ENCODE measurements at places on chromosomes 5 and 9.

DNA sequence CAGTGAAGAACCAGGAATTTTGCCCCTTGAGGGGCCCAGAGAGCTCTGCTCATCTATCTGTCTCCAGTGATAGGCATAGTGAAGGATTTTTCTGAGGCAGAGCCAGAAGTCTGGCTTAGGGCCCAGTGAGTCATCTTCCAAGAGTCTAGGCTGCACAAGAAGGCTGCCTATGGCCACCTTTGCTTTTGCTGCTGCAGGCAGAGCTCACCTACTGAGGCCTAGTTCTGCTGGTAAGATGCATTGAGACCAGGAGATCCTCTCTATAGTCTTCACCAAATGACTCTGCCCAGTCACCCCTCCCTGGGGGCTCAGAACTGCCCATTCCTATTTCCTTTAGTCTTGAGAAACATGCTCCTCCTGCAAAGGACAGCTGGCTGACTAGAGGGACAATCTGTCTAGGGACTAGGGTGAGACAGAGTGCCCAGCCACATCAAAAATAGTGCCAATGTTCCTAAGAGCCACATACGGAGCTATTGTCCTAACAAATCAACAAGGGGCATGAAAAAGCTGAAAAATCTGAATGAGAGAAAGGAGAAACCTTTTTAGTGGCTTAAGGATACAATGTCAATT, 40.3 kb upstream of the CDKN2AIPNL start:
- no peak for DNase-seq

GRCh38 chr5:132480546-132480892, 10.1 kb downstream of the IRF1 start:
- DNase-seq, result no peak

GRCh38 chr9:127705577-127706379, 1.0 kb upstream of the CFAP157 start:
- no peak for DNase-seq

GRCh38 chr5:94784536-94785505, 166.4 kb downstream of the SLF1 start:
- no peak for DNase-seq

DNA sequence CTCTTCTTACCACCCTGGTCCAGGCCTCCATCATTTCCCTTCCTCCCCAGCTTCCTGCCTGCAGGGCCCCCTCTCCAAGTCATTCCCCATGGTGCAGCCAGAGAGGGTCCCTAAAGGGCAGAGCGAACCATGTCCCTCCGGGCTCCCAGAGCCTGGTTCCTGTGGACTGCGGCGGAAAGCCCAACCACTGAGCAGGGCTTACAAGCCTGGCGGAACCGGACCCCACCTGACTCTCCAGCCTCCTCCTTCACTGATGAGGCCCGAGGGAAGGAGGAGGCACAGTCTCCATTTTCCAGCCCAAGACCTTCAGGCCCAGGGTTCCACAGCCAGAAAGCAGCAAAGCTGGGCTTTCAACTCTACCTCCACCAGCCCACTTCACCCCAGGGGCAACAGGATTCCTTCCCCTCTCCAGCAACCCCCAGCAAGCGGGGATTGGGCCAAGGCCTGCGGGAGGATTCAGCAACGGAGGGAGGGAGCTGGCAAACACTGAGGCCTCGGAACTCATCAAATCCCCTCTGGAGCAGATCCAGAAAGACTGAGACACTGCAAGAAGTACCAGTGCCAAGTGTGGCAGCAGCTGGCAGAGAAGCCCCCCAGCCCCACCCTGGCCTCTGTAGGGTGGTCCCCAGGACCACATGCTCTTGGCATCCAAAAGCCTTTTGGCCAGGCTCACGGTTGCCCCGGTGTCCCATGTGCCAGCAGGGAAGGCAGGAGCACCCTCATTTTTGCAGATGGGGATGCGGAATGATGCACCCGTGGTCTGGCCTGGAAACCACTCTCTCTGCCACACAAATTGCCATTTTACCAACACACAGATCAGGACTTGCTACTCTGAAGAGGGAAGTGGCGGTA, 3.1 kb downstream of the FAM163B start:
- no peak for DNase-seq

DNA sequence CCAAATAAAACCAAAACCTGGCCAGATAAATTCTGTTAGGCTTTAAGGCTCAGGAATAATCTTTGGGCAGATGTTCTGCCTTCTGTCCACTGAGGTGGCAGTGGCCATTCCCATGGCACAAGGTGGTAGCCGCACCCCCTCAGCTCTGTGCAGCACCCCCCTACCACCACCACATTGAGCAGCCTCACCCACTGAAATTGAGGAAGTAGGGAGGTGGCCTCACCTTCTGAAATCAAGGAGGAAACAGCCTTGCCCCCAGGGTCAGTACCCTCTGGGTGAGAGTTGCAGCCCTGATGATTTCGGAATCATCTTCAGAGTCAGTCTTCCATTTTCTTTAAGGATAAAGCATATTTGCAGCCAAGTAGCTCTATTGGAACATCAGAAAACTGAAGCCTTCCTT, 204.8 kb upstream of the PIK3R1 start:
- DNase-seq, result no peak

DNA sequence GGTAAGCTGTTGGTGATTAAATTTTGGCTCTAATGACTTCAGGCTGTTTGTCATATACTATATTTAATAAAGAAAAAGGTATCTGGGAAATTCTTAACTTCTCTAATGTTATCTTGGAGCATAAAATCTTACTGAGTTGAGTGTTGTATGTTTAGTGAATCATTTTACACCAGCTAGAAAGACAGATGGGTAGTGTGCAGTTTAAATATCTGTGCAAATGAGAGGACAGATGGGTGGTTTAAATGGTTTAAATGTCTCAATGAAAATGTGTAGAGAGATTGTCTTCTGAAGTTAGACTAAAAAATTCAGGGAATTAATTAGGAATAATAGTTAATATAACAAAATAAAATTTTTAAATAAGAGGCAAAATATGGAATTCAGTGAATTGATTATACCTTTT, 114.5 kb downstream of the FER start:
- DNase-seq, result no peak

DNA sequence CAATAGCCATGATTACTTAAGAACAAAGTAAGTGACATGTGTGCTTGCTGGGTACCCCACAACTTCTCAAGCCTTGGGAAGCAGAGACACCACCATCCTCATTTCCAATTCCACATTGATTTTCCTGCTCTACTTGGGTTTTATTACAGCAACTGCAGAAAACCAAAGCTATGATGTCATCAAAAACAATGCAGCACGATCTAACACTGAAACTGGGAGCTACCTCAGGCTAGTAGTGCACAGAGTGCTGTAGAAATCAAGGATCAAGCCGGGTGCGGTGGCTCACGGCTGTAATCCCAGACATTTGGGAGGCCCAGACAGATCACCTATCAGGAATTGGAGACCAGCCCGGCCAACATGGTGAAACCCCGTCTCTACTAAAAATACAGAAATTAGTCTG, 174.4 kb upstream of the MSX2 start:
- DNase-seq, result no peak

- no peak for DNase-seq
Measured at GRCh38 chr5:162786234-162786633, 651.2 kb upstream of the CCNG1 start.

GRCh38 chr5:154508114-154508513, 30.1 kb upstream of the HAND1 start:
- no peak for DNase-seq

GRCh38 chr5:126741361-126741760, 35.6 kb upstream of the LMNB1 start:
- no peak for DNase-seq

DNA sequence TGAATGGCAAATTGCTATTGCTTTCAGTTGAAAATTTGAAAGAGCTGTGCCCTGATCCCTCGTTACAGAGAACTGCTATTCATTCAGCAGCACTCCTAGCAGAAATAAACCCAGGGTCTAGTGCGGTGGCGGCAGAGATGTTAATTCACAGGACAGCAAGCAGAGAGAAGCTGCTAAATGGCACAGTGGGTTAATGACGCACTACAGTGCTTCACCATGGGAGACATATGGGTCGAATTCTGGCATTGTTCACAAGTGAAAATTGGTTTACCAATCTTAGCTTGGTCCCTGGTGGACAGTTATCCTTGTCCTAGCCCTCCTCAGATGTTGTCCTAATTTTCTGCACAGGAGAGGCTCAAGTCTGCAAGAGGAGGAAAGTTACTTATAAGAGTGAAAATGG, 807.4 kb downstream of the TLE1 start:
- DNase-seq, result no peak

DNA sequence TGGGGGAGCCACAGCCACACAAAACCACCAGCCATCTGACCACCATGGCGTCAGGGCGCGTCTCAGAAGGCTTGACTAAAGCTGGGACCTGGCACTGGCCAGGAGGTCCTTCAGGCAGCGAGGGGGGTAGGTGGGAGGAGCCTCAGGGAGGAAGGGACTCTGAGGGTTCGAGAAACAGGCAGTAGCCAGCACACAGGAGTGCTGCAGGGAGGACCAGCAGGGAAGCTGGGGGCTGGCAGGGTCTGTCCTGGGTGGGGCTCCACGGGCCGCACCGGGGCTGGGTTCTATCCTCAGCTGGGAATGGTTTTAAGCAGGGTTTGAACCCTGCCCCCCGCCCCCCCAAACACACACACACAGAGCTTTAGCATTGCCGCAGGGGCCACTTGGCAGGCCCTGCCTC, 7.4 kb downstream of the FAM163B start:
- DNase-seq, result no peak
